Left ventricle myocardium inferior (tissue), 1 donor: ENCODE measurements at places on chromosomes 4 and X. TPM values are rescaled to one million over a fixed set of nuclear protein-coding genes. Genes with fewer than 3 reads are reported as not detected.
A peak's percentile ranks its signal among the peaks of the same experiment; 100 is the strongest.

GRCh38 chr4:41369680-41370079, 113.0 kb downstream of the UCHL1 start:
- H3K27ac ChIP-seq = peak overlapping the region; percentile 73
- DNase-seq = peak; percentile 51
- no peaks in the 10 kb centered on the region for H3K36me3 ChIP-seq
- no peaks in the 10 kb centered on the region for H3K27me3 ChIP-seq
- H3K4me1 ChIP-seq = peaks cover 88% of the 10 kb centered on the region

- DNase-seq = no peak
- no peaks in the 10 kb centered on the region for H3K27me3 ChIP-seq
- H3K27ac ChIP-seq = no peak overlapping the region
- H3K4me1 ChIP-seq = peaks cover 31% of the 10 kb centered on the region
Measured at GRCh38 chr4:168994958-168995357, 15.1 kb downstream of the CBR4 start.

Gene DHX15
- total RNA-seq = 50.7 TPM

DNA sequence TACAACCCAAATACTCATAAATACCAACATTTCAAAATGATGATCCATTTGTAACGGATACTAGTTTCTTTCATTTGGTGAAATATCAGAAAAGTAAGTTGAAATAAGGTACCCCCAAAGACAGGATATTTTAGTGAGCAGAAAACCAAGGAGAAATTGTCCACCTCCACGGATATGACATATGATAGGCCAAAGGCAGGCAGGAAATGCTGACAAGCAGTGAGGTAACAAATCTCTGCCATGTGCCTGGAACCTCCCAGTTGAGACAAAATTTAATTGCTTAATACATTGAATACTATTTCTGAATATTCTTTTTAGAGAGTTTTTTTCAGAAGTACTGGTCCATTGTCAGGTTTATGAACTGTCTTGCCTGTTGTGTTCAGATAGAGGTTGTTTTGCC, 118.8 kb downstream of the GATB start:
- H3K4me1 ChIP-seq = no peaks in the 10 kb centered on the region
- DNase-seq = no peak
- no peaks in the 10 kb centered on the region for H3K36me3 ChIP-seq
- no peaks in the 10 kb centered on the region for H3K27me3 ChIP-seq
- H3K4me3 ChIP-seq = no peak overlapping the region

GRCh38 chr4:73978886-73979285, 2.9 kb downstream of the PF4 start:
- H3K4me3 ChIP-seq = no peak overlapping the region
- H3K27ac ChIP-seq = no peak overlapping the region
- no peak for DNase-seq
- H3K27me3 ChIP-seq = peaks cover 20% of the 10 kb centered on the region
- H3K4me1 ChIP-seq = no peaks in the 10 kb centered on the region

GRCh38 chr4:80471756-80472155, 136.2 kb downstream of the CFAP299 start:
- H3K27me3 ChIP-seq = no peaks in the 10 kb centered on the region
- no peak for DNase-seq
- no peaks in the 10 kb centered on the region for H3K36me3 ChIP-seq
- H3K4me3 ChIP-seq = no peak overlapping the region
- peaks cover 3% of the 10 kb centered on the region for H3K4me1 ChIP-seq

Gene RHOXF2B
- not detected for total RNA-seq

GRCh38 chrX:86348669-86349068, 200.4 kb downstream of the DACH2 start:
- H3K27me3 ChIP-seq = no peaks in the 10 kb centered on the region
- no peak overlapping the region for H3K27ac ChIP-seq
- no peak overlapping the region for H3K4me3 ChIP-seq
- H3K4me1 ChIP-seq = no peaks in the 10 kb centered on the region
- no peak for DNase-seq

- H3K27me3 ChIP-seq = no peaks in the 10 kb centered on the region
- H3K4me1 ChIP-seq = no peaks in the 10 kb centered on the region
- no peak overlapping the region for H3K27ac ChIP-seq
- no peak overlapping the region for H3K4me3 ChIP-seq
- H3K36me3 ChIP-seq = peaks cover 4% of the 10 kb centered on the region
- no peak for DNase-seq
Measured at GRCh38 chr4:148530114-148530513, 87.9 kb upstream of the NR3C2 start.

Gene SPON2
- 13.9 TPM for total RNA-seq

GRCh38 chr4:2057382-2058065, 1.6 kb upstream of the NAT8L start:
- no peak overlapping the region for H3K4me3 ChIP-seq
- H3K27me3 ChIP-seq = peaks cover 89% of the 10 kb centered on the region
- H3K36me3 ChIP-seq = no peaks in the 10 kb centered on the region
- DNase-seq = no peak
- H3K4me1 ChIP-seq = peaks cover 15% of the 10 kb centered on the region

GRCh38 chr4:70831293-70831692, 8.4 kb downstream of the GRSF1 start:
- no peak overlapping the region for H3K27ac ChIP-seq
- H3K4me3 ChIP-seq = no peak overlapping the region
- peaks cover 13% of the 10 kb centered on the region for H3K4me1 ChIP-seq

- no peaks in the 10 kb centered on the region for H3K36me3 ChIP-seq
- H3K4me1 ChIP-seq = no peaks in the 10 kb centered on the region
- no peaks in the 10 kb centered on the region for H3K27me3 ChIP-seq
- no peak overlapping the region for H3K27ac ChIP-seq
Measured at GRCh38 chrX:18995221-18995620, 11.3 kb upstream of the PHKA2 start.

Gene SLC6A14
- total RNA-seq = not detected

Gene GAGE13
- total RNA-seq = not detected

- no peaks in the 10 kb centered on the region for H3K4me1 ChIP-seq
- H3K27me3 ChIP-seq = no peaks in the 10 kb centered on the region
- no peak for DNase-seq
- H3K27ac ChIP-seq = no peak overlapping the region
Measured at GRCh38 chr4:38740303-38740702, 42.5 kb downstream of the TLR10 start.

Gene NDNF
- total RNA-seq = 6.8 TPM

Gene REPS2
- 7.6 TPM for total RNA-seq

GRCh38 chrX:68719904-68720614, 72.6 kb downstream of the STARD8 start:
- H3K27ac ChIP-seq = peak overlapping the region; percentile 27
- no peak overlapping the region for H3K4me3 ChIP-seq
- no peak for DNase-seq
- H3K27me3 ChIP-seq = no peaks in the 10 kb centered on the region
- peaks cover 29% of the 10 kb centered on the region for H3K36me3 ChIP-seq
- H3K4me1 ChIP-seq = peaks cover 7% of the 10 kb centered on the region

- no peak overlapping the region for H3K27ac ChIP-seq
- H3K4me3 ChIP-seq = no peak overlapping the region
- DNase-seq = no peak
- H3K27me3 ChIP-seq = no peaks in the 10 kb centered on the region
- no peaks in the 10 kb centered on the region for H3K4me1 ChIP-seq
Measured at GRCh38 chr4:174041555-174042105, 241.8 kb downstream of the FBXO8 start.

DNA sequence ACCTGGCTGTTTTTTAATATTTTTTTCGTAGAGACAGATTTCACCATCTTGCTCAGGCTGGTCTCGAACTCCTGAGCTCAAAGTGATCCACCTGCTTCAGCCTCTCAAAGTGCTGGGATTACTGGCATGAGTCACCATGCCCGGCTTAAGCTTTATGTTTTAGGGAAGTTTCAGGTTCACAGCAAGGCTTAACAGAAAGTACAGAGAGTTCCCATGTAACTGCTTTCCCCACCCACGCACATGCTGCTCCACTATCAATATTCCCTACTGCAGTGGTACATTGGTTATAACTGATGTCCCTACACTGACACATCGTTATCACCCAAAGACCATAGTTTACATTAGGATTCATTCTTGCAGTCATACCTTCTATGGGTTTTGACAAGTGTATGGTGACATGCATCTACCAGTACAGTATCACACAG, 62.7 kb downstream of the PRPS1 start:
- H3K27ac ChIP-seq = no peak overlapping the region
- DNase-seq = no peak
- H3K4me3 ChIP-seq = no peak overlapping the region
- H3K4me1 ChIP-seq = peaks cover 4% of the 10 kb centered on the region
- H3K36me3 ChIP-seq = no peaks in the 10 kb centered on the region

GRCh38 chrX:123834116-123834515, 25.7 kb upstream of the XIAP start:
- H3K27ac ChIP-seq = no peak overlapping the region
- no peak overlapping the region for H3K4me3 ChIP-seq
- H3K4me1 ChIP-seq = no peaks in the 10 kb centered on the region

Gene HSFX3
- total RNA-seq = 0.25 TPM

DNA sequence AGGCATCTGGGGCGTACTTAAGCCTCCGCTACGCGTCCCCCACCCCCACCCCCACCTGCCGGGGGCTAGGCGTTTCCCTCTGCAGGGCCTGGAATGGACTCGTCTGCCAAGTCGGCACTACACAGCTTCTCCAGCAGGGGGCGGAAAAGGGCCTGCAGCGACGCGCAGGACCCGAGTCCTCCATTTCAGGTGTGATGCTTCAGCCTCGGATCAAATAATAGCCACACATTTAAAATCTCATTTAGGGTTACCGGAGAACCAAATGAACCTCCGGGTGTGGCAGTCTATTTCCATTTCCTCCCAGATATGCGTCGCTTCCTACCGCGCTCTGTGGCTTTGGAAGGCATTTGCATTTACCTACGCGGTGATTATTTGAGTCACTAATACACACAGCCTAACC, 2.9 kb downstream of the PAK3 start:
- H3K4me3 ChIP-seq = no peak overlapping the region
- no peaks in the 10 kb centered on the region for H3K4me1 ChIP-seq
- peaks cover 12% of the 10 kb centered on the region for H3K27me3 ChIP-seq
- H3K36me3 ChIP-seq = no peaks in the 10 kb centered on the region

Gene CCNA2
- total RNA-seq = 0.52 TPM
